H1 (cell line): ENCODE measurements at places on chromosomes 3 and 15.

DNA sequence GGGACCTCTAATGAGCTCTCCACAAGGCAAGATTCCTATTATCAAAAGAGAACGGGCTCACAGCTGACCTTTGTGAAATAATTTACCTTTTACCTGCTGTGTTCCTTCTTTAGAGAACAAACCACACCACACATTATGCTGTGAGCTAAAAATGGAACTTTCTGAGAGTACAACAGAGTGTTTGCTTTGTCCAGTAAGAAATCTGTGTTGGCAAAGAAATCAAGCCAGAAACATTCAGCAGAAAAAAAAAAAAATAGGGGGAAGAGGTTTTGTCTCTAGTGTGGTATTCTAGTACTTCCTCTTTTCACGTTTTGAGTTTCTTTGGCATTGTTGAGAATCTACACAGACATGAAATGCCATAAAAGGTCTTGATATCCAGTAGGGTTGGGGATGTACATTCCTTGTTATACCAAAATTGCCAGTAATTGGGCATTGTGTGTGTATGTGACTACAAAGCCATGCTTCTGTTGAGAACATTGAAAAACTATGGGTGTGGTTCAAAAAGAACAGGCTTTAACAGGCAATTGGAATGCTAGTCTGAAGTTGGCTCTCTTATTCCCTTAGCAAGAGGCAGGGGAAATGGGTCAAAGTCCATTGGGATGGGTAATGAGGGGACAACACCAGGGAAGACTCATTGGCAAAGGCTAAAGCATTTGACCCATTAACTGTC lies 273.5 kb downstream of the NEK10 start:
- no peak for DNase-seq

- DNase-seq: no peak
Observed at GRCh38 chr3:23239211-23240068, 36.3 kb downstream of the UBE2E2 start.

DNA sequence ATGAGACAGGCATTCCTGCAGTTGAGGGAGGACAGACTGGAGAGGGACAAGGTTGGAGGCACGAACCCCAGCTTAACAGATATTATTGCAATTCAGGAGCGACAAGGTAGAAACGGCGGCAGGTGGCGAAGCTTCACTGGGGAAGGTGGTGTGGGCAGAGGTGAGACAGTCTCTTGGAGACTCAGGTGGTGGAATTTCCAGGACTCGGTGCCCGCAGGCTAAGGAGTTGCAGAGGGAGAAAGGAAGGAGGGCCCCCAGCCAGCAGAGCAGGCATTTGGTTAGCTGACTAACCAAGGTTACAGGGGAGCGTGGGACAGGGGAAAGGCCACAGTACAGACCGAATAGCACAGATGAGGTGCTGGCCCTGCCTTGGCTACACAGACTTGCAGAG lies 3.0 kb downstream of the FAM174B start:
- DNase-seq: no peak

DNA sequence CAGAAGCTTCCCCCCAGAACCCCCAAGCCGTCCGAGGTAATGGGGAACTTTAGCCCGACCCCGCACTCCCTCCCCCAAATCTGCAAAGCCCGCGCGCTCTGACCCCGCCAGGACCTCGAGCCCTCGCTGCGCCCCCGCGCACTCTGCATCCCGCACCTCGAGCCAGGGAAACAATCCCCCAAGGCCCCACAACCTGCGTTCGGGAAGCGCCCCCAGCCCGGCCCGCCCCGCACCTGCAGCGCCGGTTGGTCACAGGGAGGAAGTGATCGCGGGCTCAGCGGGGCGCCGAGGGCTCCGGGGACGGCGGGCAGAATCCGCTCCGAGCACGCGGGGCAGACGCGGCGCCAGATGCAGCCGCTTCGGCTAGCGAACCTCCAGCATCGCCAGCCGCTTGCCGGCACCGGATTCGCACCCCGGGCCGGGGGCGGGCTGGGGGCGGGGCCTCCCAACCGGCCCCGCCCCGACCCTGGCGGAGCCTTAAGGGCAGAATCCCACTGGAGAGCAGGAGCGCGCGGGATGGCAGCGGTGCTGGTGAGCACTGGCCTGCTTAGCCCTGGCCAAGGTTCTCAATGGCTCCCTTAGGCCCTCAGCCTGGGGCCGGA lies at the start of gene CAMKV:
Gene CAMKV, minus strand, starts transcription at position 382 of the 602 bp plus-strand sequence. CDS start 7,518 bp downstream, outside the sequence.
- DNase-seq: peak; percentile 84

GRCh38 chr3:51585197-51585596 lies 46.7 kb downstream of the RAD54L2 start:
- DNase-seq: no peak

DNA sequence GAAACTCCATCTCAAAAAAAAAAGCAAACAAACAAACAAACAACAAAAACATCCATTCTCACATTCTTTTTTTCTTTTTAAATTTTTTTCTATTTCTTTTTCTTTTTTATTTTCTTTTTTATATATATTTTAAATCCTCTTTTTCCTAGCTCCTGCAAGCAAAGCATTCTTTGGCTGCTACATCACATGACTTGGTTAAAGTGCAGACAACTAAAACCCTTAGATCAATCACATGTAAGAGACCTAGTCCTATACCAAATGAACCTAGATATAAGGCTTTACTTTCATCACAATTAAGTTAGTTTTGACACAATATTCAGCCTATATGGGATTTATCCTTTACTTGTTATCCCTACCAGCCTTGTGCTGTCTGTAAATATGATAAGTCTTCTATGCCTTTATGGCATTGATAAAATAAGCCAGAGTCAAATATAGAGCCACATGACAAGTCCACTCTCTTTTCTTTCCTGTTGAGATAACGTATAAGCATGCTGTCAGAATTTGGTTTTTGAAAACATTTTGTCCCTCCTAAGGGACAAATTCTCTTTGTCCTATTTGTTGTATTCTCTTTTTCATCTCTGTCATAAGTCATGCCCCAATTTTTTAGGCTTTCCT lies 11.3 kb downstream of the UBR1 start:
- no peak for DNase-seq

DNA sequence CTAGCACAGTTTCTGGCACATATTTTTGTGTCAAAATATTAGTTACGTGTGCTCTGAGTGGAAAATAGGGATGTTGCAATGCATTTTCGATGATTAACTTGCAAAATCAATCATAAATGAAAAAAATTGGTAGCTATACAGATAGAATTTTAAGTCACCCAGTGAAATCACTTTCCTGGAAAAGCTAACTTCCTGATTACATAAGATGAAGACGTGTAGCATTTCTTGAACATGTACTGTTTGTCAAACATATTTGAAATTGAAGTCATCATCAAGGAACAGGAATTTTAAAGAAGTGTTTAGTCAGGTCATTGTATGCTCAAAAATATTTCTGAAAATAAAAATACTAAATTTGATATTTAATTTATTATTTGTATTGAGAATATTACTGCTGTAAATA lies 977.7 kb downstream of the PLOD2 start:
- no peak for DNase-seq

GRCh38 chr3:123621186-123621849 lies 36.5 kb upstream of the HACD2 start:
- no peak for DNase-seq

DNA sequence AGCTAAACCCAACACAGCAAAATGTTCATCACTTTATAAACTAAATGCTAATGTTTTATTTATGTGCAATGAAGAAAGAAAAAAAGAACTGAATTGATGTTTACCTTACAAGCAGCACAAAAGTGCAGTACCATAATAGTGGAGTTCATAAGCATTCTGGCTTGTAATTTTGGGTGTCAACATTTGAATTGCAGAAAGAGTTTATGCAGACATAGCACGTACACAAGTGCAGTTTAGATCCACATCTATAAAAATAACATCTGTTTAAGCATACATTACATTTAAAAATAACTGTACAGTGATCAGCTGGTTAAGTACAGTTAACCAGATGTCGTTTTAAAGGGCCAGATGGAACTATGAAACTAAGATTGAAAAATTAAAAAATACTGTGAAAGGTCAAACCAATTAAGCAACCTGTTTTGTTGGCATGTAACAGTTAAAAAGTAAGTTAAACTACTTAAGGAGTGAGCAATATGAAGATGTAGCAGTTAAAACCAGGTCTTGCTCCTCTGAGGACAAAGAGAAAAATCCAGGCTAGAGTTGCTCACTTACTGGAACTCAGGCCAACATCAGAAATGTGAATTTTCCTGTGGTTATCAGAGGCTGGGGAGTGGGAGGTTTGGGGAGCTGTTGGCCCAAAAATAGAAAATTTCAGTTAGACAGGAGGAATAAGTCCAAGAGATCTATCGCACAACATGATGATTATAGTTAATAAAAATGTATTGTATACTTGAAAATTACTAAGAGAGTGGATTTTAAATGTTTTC lies 204.9 kb upstream of the MDFIC2 start:
- no peak for DNase-seq

GRCh38 chr3:31724651-31725050 lies 191.9 kb downstream of the STT3B start:
- DNase-seq: no peak

- DNase-seq: no peak
Observed at GRCh38 chr3:126828306-126828705, 124.3 kb downstream of the CHCHD6 start.

DNA sequence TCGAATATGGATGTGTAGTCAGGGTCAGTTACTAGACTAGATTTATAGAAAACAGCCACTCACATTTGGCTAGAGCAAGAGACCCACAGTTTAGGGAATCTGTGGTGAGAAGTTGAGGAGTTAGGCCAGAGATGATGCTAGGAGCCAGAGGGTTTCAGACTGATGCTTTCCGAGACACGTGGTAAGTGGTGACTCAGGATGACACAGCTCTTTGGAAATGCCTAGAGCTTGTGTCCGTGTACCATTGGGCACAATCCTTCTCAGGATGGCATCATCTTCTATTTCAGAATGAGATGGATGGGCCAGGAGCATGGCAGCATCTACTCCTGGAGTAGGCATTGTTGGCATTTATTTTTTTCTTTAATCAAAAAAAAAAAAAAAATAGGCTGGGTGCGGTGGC lies 28.5 kb downstream of the PTPRG start:
- no peak for DNase-seq

GRCh38 chr15:61659566-61660190 lies 400.6 kb downstream of the VPS13C start:
- no peak for DNase-seq

DNA sequence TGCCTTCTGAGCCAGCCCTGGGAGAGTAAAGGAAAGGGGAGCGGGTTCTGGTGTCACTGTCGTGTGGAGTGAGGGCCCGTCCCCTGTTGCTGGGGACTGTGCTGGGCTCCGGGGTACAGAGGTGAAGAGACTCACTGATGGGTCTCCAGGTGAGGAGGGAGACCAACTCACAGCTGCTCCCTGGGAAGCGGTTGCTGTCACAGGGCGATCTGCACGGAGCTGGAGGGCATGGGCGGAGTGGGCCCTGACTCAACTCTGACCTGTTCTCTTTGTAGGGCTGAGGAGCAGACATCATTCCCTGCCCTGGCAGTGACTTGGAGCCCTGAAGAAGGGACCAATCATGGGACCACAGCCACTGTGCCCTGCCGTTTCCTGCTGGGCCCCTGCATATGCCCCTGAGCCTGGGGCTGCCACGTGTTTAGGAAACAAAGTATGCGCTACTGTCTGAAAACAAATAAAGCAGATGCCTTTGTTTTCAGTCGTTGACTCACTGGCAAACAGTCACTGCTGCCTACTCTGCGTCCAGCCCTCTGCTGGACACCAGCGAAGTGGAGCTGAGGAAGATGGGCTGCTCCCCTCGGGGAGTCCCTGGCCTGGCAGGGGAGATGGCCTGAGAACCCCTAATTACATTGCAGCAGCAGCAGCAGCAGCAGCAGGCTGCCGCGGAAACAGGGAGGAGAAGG lies 22.9 kb upstream of the PLXNA1 start:
- DNase-seq: no peak

GRCh38 chr3:38139652-38140051 lies 1.2 kb downstream of the MYD88 start:
- no peak for DNase-seq

DNA sequence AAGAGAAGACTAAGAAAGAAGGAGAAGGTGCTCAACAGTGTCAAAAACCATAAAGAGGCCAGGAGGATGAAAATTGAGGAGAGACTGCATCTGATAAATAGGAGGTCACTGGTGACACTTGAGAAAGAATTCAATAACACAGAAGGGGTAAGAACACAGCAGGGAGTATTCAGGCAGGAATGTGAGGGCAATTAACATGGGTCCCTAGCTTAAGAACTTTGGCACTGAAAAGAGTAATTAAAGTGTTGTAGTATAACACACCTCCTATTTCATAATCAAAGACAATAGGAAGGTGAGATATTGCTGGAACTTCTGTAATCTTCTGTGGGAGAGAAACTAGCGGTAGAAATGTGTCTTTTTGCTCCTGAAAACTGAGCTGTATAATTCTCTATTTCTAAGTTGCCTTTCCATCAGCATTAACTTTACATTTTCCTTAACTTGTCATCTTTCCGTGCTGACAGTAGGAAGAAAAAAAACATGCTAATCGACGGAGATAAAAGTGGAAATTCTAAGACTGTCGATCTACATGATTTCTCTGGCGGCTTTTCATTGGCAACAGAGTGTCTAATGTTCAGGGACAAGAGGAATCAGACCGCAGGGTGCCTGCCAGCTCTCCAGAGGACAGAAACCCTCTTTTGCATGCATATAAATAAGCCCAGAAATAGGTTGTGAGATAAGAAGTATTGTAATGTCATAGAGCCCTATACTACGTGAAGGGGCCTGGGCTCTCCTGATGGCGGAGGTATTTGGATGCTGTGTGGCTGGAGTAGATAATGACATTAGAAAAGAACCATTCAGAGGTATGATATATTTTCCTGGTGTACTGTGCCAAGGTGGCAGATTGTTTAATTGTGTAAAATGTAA lies 147.9 kb upstream of the GAP43 start:
- DNase-seq: no peak

DNA sequence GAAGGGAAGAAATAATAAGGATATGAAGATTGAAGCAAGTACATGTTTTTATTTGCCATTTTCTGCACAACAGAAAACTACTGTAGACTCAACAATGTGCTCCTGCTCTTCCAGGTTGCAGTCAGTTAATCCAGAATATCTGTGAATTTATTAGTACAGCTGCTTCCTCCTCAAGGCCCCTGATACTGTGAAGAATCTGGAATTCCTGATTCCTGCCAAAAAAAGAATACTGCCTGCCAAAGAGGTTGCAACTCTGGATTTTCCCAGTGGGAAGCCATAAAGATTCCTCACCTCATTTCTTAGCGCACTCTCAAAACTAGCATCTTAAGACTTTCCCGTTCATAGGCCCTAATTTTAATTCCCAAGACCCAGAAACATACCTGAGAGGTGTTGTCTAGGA lies 33.6 kb upstream of the LRRC3B start:
- DNase-seq: no peak

- DNase-seq: no peak
Observed at GRCh38 chr3:67244130-67244529, 246.0 kb downstream of the KBTBD8 start.

- no peak for DNase-seq
Observed at GRCh38 chr3:128285967-128286321, 132.7 kb downstream of the EEFSEC start.

GRCh38 chr3:66228707-66229106 lies 7.9 kb downstream of the SLC25A26 start:
- no peak for DNase-seq

GRCh38 chr3:45580112-45580765 lies 14.3 kb upstream of the LIMD1 start:
- no peak for DNase-seq

DNA sequence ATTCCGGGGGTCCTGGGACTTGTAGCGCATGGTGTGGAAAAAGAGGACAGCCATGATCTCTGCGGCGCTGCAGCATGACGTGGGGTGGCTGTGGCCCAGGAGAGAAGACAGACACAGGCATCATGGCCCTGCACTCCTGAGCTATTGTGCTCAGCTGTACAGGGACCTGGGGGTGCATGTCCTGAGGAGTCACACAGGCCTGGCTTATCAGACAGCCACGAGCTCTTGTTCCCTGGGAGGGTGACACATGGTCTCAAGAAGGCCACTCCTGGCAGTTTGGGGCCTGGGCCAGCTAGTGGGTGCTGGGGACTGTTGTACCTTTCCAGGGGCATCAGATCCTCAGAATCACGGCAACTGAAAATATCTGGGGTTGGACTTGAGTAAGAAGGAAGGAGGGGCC lies 13.7 kb downstream of the TKT start:
- no peak for DNase-seq
